ENCODE measurements at places on chromosomes 4 and X.

GRCh38 chr4:106652095-106652494 lies 283.5 kb upstream of the GIMD1 start:
- DNase-seq = no peak

DNA sequence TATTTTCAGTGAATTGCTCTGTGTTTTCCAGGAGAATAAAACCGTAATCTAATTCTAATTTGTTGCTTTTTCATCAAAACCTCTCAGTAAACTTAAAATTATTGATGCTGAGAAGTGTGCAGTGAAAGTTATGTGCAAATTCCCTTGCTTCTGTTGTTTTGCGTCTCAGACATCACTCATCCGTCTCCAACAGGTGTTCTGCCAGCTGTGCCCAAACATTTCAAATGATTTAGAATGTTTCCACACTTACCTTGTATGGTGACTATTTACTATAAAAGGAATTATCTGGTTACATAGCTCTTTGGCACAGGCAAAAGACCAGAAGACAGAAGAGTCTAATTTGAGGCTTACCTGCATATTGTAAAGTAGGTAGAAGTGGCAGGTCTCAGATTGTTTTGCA lies 184.0 kb downstream of the BMPR1B start:
- DNase-seq = no peak

- no peak for DNase-seq
Measured at GRCh38 chrX:138886769-138887168, 175.3 kb upstream of the FGF13 start.

- DNase-seq = no peak
Measured at GRCh38 chrX:26922278-26922677, 540.9 kb downstream of the PPP4R3C start.

DNA sequence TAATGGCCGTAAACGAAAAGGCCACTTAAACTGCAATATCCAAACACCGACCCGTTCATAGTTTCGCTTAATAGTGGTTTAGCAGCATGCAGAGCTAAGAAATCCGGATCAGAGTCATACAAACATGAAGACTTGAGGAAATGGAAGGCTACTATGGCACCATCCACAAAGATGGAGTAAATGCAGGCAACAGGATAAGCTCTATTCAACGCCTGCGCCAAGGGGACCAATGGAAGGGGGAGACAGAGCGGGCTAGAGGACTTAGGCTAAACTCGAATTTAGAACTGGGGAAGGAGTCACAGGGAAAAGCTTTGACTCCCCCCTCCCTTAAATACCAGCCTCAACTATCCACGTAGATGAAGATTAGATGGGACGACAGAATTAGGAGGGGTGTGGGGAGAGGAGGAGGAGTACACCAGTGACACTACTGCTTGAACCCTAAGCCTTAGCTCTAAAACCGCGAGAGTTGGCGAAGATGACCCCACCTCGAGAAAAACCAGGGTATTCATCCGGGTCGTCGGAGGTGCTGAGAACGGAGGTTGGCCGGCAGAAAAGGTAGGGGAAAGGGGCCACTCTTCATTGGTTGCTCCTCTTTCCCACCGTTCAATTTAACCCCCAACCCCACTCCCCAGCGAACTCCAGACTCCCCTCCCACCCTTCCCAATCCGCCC lies 3.5 kb downstream of the HUWE1 start:
- peak; percentile 30 for DNase-seq

GRCh38 chrX:44674906-44675305 lies 132.2 kb upstream of the FUNDC1 start:
- no peak for DNase-seq

DNA sequence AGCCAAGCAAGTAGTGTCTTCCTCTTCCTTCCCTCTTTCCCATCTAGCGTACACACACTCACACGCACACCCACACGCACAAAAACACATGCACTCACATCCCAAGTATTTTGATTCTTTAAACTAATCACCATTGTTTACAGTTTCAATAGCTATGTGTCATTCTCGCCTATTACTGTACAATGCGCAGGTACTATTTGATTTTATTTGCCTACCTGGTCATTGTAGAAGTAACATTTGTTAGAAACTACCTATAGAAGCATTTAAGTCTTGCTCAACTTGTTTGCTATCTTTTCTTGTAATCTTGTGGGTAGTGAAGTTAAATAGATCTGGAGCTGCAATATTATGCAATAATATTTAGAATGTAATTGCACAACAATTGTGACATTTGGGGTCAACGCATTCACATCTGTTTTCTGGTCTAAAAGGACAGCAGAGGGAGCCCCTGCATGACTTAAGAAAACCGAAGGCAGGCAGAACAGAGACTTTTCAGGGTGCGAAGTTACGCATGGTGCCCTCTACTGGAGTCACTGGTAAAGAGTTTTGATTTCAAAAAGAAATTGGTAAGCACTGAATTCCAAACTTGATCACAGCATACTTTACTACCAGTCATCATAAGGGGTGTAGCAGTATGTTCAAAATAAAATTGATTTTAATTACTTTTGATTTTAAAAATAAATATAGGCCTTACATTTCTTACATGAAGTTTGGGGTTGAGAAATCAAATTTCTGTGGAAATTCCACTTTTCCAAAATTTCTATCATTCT lies 503.3 kb upstream of the FAM241A start:
- no peak for DNase-seq

All from activated naive CD4-positive, alpha-beta T cell treated with anti-CD3 and anti-CD28 coated beads, Interleukin-2, amount 50 U/mL, for 72 hours (primary cell).